Skin of body (tissue), 3 donors: ENCODE measurements at places on chromosomes 3 and 15. TPM values are rescaled to one million over a fixed set of nuclear protein-coding genes. Genes with fewer than 3 reads are reported as not detected.

Gene LEKR1
- 0.69 TPM for total RNA-seq

DNA sequence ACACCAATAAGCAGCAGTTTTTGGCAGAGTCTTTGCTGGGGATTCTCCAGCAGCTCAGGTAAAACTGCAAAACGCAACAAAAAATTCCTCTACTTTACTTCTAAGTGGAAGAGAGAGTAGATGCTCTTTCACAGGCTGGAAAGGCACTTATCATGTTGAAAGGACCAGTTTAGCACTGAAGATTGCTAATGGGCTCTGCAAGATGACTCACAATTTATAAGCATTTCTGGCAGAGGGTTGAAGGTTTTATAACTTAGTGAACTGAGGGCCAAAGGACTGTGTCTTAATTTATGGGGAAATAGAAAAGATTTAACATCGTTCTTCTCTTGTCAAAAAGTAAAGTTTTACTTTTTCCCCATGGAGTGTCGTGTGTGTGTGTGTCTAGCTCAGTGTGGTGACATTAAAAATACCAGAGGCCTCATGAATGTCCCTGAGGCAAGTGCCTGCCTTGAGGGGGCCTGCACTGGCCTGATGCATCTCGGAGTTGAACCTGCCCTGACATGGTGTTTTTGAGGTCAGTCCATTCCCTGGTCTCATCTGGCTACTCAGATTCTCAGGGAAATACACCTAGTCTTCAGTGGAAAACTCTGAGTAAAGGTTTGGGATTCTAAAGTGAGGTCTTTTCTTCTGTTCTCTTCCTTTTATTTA is 1092.0 kb downstream of the NAALADL2 start:
- no peak for DNase-seq

- DNase-seq = no peak
These were observed 742.2 kb upstream of the EPHA6 start for GRCh38 chr3:96072226-96072625.

- no peak for DNase-seq
These were observed 76.5 kb upstream of the SPRED1 start for GRCh38 chr15:38176155-38176554.

GRCh38 chr3:114841515-114841914 is 305.6 kb downstream of the ZBTB20 start:
- no peak for DNase-seq

DNA sequence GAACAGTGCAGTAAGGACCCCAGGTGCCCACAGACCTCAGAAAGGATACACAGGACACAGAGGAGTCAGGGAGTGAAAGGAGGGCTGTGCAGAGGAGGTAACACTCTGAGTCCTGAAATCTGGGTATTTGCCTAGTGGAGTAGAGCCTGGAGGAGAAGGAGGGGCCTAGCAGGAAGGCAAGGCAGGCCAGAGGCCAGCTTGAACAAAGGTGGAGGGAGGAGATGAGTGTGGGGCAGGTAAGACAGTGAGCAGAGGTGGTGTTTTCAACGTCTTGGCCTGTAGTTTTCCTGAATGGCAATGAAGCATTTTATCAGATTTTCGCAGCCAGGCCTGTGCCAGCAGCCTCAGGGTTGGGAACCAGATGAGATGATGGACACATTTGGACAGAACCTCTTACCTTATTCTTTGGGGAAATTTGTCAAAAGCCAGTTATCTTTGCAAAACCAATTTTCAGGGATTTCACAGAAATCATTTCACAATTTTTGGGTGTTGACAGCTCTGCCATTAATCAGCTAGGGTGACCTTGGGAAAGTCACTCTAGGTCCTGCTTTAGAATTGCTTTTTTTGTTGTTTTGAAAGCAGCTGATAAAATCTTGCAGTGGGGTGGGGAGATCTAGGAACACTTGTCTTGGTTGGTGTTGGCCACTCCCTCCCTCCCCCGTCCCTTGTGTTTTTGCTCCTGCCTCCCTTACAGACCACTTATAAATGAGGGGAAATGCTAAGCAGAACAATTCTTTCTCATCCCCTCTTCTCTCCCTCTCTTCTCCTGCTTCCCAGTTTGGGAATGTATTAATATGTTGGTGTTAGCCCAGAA is 38.4 kb downstream of the SPSB4 start:
- no peak for DNase-seq

Gene TMEM212
- not detected for total RNA-seq

GRCh38 chr15:95470997-95471689 is 859.4 kb upstream of the NR2F2 start:
- no peak for DNase-seq

- no peak for DNase-seq
These were observed 3.4 kb upstream of the EOGT start for GRCh38 chr3:69016901-69017300.

- no peak for DNase-seq
These were observed 241.3 kb upstream of the ONECUT1 start for GRCh38 chr15:53031469-53031868.

Gene TMEM40
- total RNA-seq = 10.8 TPM

Gene GNAT1
- 0.20 TPM for total RNA-seq
